SHP77 (cell line): ENCODE measurements at places on chromosomes 1 and 21.

DNA sequence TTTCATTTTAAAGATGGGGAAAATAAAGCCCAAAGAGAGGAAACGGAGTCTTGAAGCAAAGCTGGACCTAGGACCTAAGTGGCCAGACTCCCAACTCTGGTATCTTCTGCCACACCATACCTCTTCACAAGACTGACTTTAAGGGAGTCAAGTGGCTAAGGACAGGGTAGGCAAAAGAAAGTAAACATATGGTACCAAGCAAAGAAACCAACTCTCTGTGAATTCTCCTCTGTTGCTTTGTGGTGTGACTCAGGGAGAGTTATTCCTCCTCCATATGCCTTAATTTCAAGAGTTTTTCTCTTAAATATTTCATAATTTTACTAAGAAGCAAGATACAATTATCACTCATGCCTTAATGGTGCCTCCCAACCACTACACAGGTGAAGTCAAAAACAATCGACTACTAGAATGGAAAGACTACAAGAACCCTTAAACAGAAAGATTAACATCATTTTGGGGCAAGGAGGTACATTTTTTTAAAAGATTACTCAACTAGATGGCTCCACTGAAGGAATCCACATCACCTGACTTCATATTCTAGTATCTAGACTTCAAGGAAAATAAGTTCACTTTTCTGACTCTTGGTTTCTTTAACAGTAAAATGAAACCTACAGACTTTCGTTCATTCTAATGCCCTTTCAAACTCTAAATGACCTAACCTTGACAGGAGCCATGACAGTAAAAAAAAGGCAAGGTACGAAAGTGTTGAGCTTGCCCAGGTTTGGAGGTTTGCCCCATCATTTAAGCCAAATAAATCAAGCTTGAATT, 44.2 kb downstream of the LUZP1 start:
- DNase-seq = no peak

GRCh38 chr1:31705080-31705866, 1.5 kb upstream of the COL16A1 start:
- DNase-seq = peak; percentile 51

DNA sequence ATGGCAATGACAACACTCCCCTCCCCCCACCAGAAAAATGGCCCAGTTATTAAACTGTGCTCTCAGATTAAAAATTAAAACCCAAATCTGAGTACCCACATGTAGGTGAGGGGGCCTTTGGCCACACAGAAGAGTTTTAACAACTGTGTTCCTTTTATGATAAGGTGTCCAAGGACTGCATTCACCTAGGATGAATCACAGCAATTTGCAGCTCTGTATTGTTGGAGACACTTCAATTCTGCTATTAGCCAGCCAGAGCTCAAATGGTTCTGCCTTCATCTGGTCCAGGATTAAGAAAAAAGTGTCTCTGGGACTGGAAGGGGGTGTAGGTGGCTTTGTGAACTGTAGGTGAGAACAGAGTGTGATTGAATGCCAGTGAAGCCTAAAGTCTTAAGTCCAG, 43.3 kb upstream of the DIRAS3 start:
- no peak for DNase-seq

DNA sequence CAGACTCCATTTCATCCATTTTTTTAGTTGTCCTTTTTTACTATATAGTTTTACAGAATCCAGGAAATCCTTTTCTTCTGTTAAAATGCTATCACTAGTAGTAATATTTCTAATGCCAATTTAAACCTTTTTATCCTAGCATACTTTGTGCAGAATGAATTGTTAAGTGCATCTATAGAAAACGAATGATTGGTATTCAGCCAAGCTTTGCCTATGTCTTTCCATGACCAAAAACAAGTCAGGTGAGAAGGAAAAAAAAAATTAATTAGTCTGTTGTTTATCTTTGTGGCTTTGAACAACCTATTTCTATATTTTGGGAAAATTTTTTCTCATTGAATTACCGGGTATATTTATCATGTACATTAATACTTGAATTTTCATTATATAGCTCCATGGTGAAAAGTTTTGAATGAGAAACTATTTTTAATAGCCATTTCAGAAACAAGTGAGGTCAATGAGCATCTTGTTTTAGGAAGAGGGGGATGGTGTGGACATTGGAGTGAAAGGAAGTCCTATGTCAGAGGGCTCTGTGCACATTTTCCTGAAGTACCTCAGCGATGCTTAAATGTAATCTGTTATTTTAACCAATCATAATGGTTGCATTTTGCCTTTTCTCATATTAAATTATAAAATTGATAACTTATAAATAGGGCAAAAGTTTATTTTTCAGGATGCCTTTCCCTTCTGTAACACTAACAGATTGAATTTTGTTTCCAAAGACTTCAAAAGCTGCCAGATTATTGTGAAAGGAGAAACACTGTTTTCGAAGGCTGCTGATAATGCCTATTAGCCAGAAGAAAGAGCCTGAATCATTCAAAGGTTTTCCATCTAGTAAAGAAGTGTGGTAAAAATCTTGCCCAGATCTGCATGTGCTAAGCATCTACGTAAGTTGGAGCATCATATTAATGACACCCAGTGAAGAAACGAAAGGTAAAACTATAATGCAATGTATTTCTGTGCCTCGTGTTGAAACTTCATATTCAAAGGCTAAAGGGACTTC, 73.8 kb upstream of the S1PR1 start:
- no peak for DNase-seq

DNA sequence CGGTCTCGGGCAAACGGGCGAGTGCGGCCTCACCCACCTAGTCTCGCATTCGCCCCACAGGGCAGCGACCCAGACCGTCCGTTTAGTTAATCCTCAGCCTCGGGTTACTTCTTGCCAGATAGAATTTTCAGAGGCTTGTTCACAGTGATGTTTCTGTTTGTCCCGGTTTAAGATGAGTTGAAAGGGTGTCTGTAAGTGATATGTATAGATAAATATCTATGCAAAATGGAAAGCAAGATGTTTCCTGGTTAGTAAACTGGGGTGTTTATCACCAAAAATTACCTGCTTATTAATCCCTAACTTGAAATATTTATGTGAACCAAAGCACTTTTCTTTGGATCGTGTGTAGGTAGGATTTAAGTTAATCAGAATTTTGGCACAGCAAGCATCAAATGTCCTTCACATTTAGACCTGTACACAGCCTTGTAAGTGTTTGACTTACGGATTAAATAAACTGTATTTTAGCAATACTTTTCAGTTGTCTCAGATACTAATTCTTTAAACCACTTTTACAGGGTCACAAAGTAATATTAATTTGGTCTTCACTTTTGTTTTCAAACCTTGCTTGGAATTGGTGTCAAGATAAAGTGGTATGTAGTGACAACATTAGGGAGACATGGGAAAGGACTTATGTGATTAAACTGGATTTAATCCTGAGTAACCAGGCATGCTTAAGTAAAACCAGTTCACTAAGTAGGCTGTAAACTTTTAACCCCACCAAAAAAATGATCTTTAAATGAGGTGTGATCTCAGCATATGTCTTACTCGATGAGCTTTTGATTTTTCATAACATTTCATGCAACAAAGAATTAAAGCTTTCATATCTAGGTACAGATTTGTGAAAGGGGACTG, 914 bp downstream of the ZNF326 start:
- DNase-seq = no peak

DNA sequence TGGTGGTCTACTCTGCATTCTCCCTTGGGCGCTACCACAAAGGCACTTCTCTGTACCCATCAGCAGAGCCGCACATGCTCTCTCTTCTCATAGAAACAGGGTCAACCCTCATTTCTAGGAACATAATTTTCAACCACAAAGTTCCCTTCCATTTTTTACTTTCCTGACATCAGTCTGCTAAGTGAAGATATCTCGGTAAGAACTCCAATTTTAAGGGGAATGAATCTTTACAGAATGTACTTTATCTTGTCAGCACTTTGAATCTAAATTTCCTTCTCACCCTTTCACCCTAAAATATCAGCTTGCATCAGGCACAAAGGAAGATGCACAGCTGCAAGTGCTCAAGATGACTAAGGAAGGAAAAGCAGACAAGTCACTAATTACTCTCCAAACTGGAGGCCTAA, 545.9 kb downstream of the SMYD3 start:
- no peak for DNase-seq

DNA sequence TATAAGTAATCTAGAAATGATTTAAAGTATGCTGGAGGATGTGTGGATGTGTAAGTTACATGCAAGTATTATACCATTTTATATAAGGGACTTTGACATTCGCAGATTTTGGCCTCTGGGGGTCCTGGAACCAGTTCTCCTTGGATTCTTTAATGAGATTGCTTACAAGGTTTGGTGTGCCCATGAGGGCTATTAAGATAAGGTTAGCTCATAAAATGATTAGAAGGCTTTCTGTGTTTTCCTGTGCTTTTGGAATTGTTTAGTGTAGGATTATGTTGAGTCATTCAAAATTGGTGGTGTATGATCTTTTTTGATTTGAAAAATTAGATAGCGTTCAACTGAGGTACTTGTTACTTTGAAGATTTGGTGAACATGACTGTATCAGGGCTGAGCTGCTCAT, 5.6 kb downstream of the USP25 start:
- no peak for DNase-seq

DNA sequence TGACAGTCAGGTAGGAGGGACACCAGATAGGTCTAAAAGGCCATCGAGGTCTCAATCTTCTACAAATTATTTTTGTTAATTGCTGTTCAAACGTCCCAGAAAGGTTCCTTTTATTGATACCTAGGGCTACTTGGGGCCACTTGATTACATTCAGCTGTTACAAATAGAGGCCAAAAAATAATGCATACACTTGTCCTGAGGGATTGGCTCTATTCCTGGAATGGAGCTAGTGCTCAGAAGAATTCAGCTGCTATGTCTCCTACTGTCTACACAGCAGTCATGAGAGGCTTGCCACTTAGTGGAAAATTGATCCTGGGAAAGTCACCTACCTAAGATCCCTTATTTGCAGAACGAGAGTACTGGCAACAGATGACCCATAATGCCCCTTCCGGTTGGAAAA, 498.3 kb downstream of the ADGRL2 start:
- no peak for DNase-seq

- no peak for DNase-seq
These were observed 26.5 kb upstream of the ATP2B4 start for GRCh38 chr1:203599875-203600781.

DNA sequence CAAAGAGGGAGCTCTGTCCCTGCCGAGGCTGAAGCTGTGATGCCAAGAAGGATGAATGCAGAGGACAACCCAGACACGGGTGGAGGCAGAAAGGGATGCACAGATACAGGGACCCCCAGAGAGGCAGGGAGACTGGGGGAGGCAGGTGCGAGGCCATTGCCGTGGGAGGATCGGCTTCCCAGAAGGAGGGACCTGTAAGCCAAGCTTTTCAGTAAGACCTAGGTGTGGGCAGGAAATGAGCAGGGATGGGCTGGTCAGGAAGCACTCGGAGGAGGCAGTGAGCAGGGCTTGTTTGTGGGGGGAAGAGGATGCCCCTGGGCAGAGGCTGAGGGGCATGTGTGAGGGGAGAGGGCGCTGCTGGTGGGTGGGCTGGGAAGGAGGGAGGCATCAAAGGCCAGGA, 67.7 kb upstream of the WNT4 start:
- DNase-seq = no peak

GRCh38 chr1:198491596-198491995, 48.9 kb downstream of the ATP6V1G3 start:
- DNase-seq = no peak

- peak; percentile 72 for DNase-seq
These were observed 32.7 kb upstream of the ATP5PO start for GRCh38 chr21:33948096-33948950.

DNA sequence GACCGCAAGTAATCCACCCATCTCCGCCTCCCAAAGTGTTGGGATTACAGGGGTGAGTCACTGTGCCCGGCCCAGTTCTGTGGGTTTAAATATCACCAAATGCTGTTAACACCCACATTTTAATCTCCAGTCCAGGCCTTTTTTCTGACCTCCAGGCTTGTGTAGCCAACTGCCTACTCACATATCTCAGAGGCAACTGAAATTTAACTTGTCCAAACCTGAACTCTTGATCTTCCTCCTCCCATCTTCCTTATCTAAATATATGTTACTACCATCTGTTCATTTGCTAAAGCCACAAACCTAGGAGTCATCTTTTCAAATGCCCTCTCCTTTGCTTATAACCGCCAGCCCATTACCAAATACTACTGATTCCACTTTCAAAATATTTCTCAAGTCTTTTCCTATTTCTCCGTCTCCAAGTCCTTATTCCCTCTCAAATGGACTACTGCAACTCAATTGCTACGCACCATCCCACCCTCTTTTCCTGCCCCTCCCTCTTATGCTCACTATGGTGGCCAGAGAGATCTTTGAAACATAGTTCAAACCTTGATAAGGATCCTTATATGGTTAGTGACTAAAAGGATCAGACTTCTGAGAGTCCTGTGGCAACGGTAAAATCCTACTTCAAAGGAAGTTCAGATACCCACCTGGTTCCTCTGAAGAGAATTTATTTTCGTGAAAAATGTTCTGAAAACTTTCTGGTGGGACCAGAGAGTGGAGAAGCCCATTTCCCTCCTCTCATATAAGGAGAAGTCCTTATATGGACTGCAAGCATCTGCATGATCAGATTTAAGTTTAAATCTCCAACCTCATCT, 78.5 kb upstream of the CDC42BPA start:
- DNase-seq = no peak

DNA sequence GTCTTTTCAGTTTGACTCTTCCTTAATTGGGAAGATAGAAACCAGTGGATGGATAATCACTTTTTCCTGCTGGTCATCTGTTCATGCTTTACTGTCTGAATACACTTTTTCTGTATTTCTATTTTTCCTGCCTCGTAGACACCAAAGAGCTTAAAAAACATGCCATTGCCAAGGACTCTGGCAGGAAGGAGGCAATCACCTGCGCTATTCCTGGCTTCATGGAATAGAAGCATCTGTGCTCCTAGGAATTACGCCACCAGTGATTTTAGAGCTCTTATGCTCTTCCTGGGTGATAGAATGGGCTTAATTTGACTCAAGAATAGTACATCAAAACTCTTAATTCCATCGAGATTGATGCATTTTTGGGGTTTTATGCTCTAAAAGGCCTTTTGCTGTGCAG, 15.7 kb downstream of the OR2B11 start:
- DNase-seq = no peak

DNA sequence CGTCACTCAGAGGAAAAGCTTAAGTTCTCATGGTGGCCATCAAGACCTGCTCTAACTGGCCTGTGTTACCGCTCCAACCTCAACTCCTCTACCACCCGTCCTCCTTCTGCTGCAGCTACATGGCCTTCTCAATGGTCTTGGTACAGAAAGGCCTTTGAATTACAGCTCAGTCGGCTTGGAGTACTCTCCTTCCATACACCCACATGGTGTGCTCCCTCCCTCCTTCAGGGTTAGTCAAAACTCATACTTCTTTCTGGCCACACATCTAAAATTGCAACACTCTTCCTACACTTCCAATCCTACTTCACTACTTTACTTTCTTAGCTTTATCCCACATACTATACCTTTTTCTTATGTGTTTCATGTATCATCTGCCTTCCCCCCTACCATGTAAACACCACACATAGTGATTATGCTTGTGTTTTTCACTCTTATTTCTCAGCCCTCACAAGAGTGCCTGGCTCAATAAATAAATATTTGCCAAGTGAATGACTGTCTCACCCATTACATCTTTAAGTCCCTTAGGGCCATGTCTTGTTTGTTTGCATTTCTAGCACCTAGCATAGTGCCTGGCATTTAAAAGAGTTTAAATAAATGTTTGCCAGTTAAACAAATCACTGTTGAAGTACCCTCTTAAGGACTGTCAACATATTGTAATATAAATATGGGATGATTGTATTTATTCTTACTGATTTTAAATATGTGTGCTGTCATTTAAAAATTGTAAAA, 37.6 kb upstream of the HMCN1 start:
- DNase-seq = peak; percentile 19
